ENCODE measurements at places on chromosomes 13 and 19. TPM values are rescaled to one million over a fixed set of nuclear protein-coding genes. Genes with fewer than 3 reads are reported as not detected.

The LILRA1 gene
- not detected for total RNA-seq

The EBI3 gene
- not detected for total RNA-seq

The DHDH gene
- not detected for total RNA-seq

The PLA2G4C gene
- 3.5 TPM for total RNA-seq

The PNKP gene
- 149 TPM for total RNA-seq

The URAD gene
- total RNA-seq: not detected

The FAM124A gene
- total RNA-seq: not detected

The ADGRE3 gene
- not detected for total RNA-seq

The TEX26 gene
- not detected for total RNA-seq

The KLK14 gene
- 0.35 TPM for total RNA-seq

The VSTM2B gene
- not detected for total RNA-seq

The NRTN gene
- total RNA-seq: not detected

The COL5A3 gene
- 2.1 TPM for total RNA-seq

The CAMSAP3 gene
- total RNA-seq: not detected

The COL4A2 gene
- not detected for total RNA-seq

The SUGP2 gene
- total RNA-seq: 131 TPM

The TYROBP gene
- total RNA-seq: not detected

The CKM gene
- total RNA-seq: not detected

The WDR88 gene
- not detected for total RNA-seq

The GRK1 gene
- total RNA-seq: not detected

The SULT2A1 gene
- not detected for total RNA-seq

The PTGER1 gene
- total RNA-seq: not detected

The KIR2DL4 gene
- not detected for total RNA-seq

The RAB8A gene
- total RNA-seq: 88.1 TPM

The GRIK5 gene
- total RNA-seq: 0.52 TPM

The KLK2 gene
- not detected for total RNA-seq

The ANGPTL4 gene
- total RNA-seq: not detected

The RDH8 gene
- total RNA-seq: not detected

The SELENOV gene
- total RNA-seq: not detected

The APOC1 gene
- not detected for total RNA-seq

The PCCA gene
- total RNA-seq: 14.8 TPM

The REXO1 gene
- total RNA-seq: 103 TPM

The IQCN gene
- 26.5 TPM for total RNA-seq

The TNFSF11 gene
- 1.3 TPM for total RNA-seq

The AZU1 gene
- total RNA-seq: 0.59 TPM

The VMAC gene
- 25.0 TPM for total RNA-seq

The KIR3DL2 gene
- 0.74 TPM for total RNA-seq

The PTPRH gene
- not detected for total RNA-seq

The RXFP2 gene
- not detected for total RNA-seq

The SMIM44 gene
- total RNA-seq: not detected

Measured in CD4-positive, CD25-positive, alpha-beta regulatory T cell (primary cell).